ENCODE measurements at places on chromosomes 16 and 17. TPM values are rescaled to one million over a fixed set of nuclear protein-coding genes. Genes with fewer than 3 reads are reported as not detected.
A peak's percentile ranks its signal among the peaks of the same experiment; 100 is the strongest.

DNA sequence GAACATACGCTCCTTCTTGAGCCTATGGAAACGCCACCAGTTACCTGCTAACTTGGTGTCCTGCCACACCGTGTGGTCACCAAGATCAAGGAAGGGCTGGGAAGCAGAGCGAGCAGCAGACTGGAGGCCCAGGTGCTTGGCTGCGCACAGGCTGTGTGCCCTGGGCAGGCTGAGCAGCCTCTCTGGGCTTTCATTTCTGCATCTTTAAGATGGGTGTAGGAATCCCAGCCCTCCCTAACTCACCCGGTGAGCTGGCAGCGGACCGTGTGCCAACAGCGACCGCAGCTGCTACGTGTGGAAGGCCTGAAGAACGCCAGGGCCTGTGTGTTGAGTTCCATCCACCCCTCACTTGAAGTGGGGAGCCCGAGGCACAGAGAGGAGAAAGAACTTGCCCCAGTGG, 80.0 kb downstream of the IRF8 start:
- no peak for ATAC-seq

DNA sequence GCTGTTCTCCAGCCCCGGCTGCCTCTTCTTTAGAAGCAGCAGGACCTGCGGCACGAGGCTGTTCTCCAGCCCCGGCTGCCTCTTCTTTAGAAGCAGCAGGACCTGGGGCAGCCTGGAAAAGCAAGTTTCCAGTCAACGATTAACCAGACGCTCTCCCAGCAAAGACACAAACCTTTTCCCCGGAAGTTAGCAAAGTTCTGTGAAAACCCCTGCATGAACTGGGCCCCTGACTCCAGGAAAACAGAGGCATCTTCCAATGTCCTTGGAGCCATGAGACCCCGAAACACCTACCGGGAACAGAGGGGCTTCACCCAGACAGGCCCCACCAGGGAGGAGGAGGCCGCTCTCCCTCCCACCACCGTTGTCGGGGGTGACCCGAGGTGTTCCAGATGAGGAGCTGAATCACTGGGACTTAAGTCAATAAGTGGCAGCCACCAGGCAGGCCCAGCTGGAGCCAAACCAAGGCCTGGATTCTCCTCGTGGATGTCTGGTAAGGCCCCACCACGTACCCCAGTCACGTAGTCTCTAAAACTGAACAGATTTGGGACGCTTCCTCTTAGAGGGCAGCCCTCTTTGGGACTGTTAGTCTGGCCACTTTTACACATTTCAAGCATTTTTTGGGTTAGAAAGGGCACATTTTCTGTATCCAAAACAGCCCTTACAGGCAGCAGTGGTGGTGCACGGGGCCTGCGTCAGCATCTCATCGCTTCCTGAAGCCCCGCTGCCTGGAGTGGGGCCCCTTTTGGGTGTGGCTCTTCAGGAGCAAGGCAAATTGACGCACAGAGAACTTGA, at the start of gene RPH3AL:
RPH3AL (minus strand) TSS at position 387 of the 792 bp plus-strand sequence. CDS start 25,264 bp downstream, outside the sequence.
- peak; percentile 70 for ATAC-seq

SLFN14 gene
- total RNA-seq = 0.46 TPM

RDM1 gene
- 0.21 TPM for total RNA-seq

HOXB4 gene
- 14.9 TPM for total RNA-seq

KLHL10 gene
- 0.77 TPM for total RNA-seq

ITGAD gene
- total RNA-seq = 0.35 TPM

All from motor neuron (in vitro differentiated cells).